DMS53 (cell line): ENCODE measurements at places on chromosomes 5 and 9.

GRCh38 chr5:101678481-101679193 lies 617.4 kb downstream of the SLCO4C1 start:
- DNase-seq, result peak; percentile 81

GRCh38 chr9:82147798-82148425 lies 159.3 kb downstream of the SPATA31D1 start:
- DNase-seq, result no peak

DNA sequence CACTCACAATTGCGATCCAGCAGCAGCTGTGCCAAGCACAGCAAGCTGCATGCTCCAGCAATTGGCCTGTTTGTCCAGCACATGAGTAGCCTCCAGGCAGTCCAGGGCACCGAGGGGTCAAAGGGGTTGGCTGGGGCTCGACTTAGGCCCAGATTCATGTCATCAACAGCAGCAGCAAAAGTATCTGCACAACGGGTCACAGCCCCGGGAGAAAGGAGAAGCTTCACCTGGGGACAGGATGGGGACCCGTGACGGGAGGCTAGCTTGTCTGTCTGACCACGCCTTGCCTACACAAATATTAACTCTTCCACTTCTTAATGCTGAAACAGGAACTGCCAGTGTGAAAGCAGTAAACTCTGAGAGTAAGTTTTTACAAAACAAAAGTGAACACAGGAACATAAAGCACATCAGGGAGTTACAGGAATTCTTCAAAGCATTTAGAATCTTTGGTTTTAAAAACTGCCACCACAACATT lies 191.2 kb downstream of the PIK3R1 start:
- peak; percentile 81 for DNase-seq

DNA sequence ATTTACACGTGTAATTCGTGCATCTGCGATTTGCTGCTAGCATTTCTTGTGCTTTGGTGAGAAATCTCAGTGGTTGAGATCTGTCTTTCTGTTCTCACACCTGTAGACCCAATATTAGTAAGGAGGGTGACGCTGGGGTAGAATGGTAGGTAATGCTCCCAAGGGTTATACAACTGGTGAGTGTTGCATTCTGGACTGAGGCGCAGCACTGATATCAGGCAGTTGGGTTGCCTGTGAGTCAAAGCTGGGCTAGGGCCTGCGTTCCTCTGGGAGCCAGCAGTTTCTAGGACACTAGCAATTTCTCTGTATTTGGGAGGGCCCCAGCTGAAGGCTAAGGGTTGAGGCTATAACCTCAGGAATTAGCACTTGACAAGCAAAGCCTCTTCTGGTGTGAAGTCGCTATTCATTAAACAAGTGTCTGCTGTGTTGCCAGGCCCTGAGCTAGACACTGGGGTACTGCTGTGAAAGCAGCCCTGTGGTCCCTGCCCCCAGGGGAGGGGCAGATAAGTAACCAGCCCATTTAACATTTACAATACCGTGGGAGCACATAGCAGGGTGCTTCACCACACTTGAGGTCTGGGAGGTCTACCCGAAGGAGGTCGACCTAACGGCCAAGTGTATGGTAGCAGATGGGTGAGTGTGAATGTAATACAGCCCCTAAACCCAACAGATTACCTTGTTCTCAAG lies 28.7 kb downstream of the LARP1 start:
- DNase-seq, result no peak

- peak; percentile 60 for DNase-seq
Measured at GRCh38 chr9:127803507-127804352, 1.0 kb downstream of the FPGS start.

DNA sequence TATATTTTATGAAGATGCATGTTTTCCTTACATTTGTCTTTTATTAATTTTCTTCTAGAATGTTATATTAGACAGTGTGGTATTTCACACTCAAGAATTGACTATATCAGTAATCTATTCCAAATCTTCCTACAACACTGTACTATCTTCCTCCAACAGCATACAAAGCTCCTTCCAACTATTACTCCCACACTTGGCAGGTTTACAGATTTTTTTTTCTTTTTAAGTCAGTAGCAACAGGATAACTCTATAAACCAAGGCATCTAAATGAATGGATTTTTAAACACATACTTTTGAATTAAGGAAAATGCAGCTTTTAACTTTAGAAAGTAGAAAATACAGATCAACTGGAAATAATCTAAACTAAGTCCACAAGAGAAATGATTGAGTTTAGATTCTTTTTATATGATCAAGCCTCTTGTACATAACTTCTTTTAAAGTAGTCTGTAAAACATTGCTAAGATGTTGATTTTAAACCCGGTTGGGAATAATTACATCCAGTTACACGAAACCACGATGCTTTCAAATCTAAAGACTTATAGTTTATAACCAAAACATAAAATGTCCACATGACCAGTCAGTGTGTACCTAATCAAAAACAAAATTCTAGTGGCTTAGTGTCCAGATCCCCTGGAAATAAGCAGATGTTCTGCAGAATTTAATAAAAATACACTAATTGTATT lies 281.6 kb downstream of the ADAMTS6 start:
- no peak for DNase-seq

- DNase-seq, result no peak
Measured at GRCh38 chr5:79408028-79408427, 105.9 kb downstream of the HOMER1 start.

DNA sequence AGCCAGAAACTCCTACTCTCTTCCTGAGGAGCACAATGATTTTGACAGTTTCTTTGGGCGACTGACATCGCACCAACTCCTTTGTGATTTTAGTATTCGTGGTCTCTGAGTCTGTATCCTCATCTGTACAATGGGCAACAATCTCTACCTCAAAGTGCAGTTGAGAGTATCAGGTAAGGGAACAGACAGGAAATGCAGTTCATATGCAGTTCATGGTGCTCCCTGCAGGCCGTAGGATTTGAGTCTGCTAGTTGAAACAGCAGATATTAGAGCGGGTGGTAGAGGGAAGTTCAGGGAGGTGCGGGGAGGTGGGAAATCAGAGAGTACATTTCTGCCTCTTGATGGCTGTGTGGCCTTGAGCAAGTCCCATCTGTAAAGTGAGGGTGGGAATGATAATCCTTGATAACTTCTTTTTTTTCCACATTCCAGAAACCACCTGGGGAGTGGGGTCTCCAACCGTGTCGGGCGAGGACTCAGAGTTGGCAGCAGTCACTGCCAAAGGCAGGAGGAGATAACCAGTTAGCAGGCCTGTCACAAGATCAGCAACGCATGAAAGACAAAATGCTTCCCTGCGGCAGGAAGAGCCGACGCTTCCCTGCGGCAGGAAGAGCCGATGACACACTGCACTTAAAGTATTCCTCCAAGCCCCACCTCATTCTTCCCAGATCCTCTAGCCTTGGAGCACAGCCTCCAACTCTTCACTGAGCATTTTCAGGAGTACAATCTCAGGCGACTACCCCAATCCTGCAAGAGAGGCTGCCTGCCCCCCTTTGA lies 6.0 kb upstream of the NEK6 start:
- DNase-seq, result peak; percentile 46

DNA sequence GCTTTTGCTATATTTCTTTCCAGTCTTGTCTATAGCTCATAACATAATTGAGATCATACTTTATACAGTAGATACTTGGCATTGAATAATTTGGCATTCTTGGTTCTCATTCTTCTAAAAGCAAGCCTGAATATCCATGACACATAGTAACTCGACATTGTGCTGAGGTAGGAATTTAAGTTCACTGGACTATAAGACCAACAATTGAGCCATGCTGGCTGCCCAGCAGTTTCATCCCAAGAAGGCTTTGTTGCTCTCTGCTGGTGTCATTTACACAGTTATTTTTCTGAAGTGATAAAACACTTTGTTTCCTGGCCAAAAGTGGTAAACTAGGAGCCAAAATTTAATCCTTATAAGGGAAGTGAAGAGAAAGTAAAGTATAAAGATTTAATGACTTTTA lies 192.0 kb downstream of the ADAMTSL1 start:
- no peak for DNase-seq

GRCh38 chr5:150066901-150067396 lies 19.4 kb downstream of the CSF1R start:
- DNase-seq, result no peak

- DNase-seq, result no peak
Measured at GRCh38 chr5:172843825-172844576, 9.9 kb downstream of the ERGIC1 start.

DNA sequence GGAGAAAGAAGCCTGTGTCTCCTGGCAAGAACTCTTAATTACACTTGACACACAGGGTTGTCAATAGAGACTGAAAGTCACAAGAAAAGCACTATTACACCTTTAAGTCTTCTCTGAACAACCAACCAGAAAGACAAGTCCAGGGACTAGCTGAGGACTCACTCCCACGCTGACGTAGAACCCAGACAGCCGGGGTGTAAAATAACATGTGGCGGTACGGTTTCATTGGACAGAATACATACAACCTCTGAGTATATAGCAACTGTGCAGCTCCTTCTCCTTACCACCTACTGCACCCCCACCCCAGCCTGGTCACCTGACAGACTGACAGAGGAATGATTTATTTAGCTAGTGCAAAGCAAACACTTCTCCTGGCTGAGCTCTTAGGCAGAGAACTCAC lies 103.4 kb upstream of the RASEF start:
- DNase-seq, result peak; percentile 95

DNA sequence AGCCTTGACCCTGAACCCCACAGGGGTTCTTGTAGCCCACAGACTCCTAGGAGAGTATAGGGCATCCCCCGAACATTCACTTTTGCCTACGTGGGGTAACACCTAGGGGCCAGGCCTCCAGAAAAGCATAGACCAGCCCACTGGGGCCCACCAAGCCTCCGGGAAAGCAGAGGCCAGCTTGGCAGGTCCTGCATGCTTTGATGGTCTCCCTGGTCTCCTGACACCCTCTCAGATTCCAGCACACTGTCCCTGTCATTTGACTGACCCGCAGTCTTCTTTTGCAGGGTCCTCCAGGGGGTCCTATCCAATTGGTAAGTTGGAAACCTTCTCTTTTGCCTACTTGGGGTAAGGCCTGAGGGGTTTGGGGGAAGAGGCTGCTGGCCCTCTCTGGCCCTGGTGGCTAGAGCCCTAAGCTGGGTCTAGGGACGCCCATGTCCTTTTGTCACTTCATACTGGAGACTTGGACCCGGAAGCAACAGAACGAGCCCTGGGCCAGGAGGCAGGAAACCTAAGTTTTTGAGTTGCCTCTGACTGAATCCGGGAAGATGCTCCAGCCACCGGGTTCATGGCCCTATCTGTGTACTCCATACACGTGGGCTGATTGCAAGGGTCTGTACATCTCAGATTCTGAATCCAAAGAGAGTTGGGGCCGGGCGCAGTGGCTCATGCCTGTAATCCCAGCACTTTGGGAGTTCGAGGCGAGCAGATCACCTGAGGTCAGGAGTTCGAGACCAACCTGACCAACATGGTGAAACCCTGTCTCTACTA lies 20.9 kb upstream of the ORM1 start:
- DNase-seq, result no peak

DNA sequence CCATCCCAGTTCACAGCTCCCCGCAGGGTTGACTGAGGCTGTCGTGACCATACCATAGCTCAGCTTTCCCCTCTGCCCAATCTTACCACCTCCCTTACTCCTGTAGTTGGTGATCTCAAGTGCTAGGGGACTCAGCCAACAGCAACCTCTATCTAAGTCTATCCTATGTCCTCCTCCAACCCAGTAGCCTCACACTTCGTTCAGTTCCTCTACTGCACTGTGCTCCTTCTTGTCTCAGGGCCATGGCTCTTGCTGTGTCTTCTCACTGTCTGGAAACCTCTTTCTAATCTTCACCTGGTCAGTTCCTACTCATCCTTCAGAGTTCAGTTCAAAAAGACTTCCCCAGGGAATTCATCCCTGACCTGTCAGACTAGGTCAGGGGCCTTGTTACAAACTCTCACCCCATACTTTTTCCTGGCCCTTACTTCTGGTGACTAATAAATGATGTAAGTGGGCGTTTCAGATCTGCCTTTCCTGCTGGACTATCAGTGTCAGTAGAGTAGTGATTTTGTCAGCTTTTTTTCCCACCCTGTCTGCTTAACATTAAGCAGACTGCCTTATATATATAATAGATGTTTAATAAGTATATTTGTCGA lies 53.6 kb upstream of the NR3C1 start:
- peak; percentile 20 for DNase-seq
